LHCN-M2 (cell line): ENCODE measurements at places on chromosomes 7 and 10. TPM values are rescaled to one million over a fixed set of nuclear protein-coding genes. Genes with fewer than 3 reads are reported as not detected.

IDI2 gene
- not detected in 2 replicates for total RNA-seq

SLC16A9 gene
- total RNA-seq = 0.80 and 0.90 TPM in 2 replicates

FAM25A gene
- total RNA-seq = not detected in 2 replicates

ELMO1 gene
- total RNA-seq = not detected in 2 replicates

EPO gene
- total RNA-seq = 0.11 TPM in 1 of 2 replicates, not detected in the other

OR9A2 gene
- not detected in 2 replicates for total RNA-seq

NPFFR1 gene
- total RNA-seq = not detected in 2 replicates

PLPP4 gene
- total RNA-seq = 0.46 TPM in 1 of 2 replicates, not detected in the other

CALHM1 gene
- not detected in 2 replicates for total RNA-seq

AMZ1 gene
- total RNA-seq = not detected in 2 replicates

PITX3 gene
- 6.5 and 6.9 TPM in 2 replicates for total RNA-seq

ITGA8 gene
- total RNA-seq = not detected in 2 replicates

FAM25C gene
- not detected in 2 replicates for total RNA-seq

LUC7L2 gene
- 78.5 and 86.4 TPM in 2 replicates for total RNA-seq

CYP17A1 gene
- total RNA-seq = not detected in 2 replicates

SLC35G1 gene
- total RNA-seq = 5.1 and 6.4 TPM in 2 replicates

TSC22D4 gene
- 41.3 and 51.7 TPM in 2 replicates for total RNA-seq

GNGT1 gene
- total RNA-seq = not detected in 2 replicates

OR2A12 gene
- total RNA-seq = not detected in 2 replicates

AQP1 gene
- total RNA-seq = 0.13 and 0.23 TPM in 2 replicates

AASS gene
- total RNA-seq = 9.0 and 11.0 TPM in 2 replicates

CLRN3 gene
- total RNA-seq = not detected in 2 replicates

MMP21 gene
- total RNA-seq = not detected in 2 replicates

PTER gene
- 5.8 and 8.7 TPM in 2 replicates for total RNA-seq

EGFR gene
- total RNA-seq = 78.7 and 94.1 TPM in 2 replicates

GLRX3 gene
- 133 and 163 TPM in 2 replicates for total RNA-seq

NACAD gene
- 2.6 and 2.9 TPM in 2 replicates for total RNA-seq

GRID1 gene
- not detected in 2 replicates for total RNA-seq

CRTAC1 gene
- total RNA-seq = not detected in 2 replicates

AKR1C4 gene
- total RNA-seq = not detected in 2 replicates

ACTL6B gene
- total RNA-seq = not detected in 2 replicates

KIAA1217 gene
- total RNA-seq = 5.2 and 5.5 TPM in 2 replicates

HERPUD2 gene
- total RNA-seq = 25.7 and 28.6 TPM in 2 replicates
